ENCODE measurements at places on chromosomes 2 and 18.

DNA sequence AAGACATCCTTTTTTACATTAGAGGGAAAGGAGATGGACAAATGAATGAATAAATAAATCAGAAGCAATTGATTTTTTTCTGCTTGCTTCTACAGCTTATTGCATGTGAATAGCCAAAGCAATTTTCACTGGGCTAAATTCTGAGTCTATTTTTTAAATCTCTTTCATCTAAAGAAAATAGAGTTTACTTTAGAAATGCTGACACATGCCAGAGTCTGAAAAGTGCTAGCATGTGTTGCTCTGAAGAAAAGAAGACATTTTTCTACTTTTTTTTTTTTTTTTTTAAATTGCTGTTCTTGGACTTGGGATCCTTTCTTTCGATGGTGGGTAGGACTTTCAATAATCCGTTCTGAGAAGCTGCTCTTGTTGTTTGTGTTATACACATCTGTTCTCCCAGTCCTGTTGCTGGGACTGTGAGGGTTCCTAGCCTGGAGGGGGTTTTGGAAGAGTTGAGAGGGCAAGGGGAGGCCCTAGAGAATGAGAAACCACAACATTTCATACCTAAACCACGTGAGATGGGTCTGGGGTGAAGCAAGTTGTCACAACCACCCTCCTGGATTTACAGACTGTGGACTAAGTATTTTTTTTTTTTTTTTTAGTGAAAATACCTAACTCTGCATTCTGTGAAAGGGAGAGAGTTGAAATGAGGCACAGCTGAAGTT, 193.5 kb downstream of the PRKCE start:
- no peak for DNase-seq

DNA sequence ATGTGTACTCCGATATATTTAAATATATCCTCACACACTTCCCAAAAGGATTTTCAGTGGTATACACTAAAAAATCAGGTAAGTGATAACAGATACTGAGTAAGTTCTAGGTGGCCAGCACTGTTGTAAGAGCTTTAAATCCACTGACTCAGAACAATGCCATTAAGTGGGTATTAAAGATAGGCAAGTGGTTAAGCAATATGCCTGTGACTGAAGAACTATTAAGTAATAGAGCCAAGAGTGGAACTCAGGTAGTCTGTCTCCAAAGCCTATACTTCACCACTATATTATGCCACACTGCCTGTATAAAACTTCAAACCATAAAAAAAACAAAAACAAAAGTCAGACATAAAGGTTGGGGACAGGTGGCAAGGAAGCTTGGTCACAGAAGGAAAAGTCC, 37.2 kb downstream of the THUMPD2 start:
- no peak for DNase-seq

GRCh38 chr2:219254590-219255201, 978 bp upstream of the TUBA4A start:
- DNase-seq: peak; percentile 70

DNA sequence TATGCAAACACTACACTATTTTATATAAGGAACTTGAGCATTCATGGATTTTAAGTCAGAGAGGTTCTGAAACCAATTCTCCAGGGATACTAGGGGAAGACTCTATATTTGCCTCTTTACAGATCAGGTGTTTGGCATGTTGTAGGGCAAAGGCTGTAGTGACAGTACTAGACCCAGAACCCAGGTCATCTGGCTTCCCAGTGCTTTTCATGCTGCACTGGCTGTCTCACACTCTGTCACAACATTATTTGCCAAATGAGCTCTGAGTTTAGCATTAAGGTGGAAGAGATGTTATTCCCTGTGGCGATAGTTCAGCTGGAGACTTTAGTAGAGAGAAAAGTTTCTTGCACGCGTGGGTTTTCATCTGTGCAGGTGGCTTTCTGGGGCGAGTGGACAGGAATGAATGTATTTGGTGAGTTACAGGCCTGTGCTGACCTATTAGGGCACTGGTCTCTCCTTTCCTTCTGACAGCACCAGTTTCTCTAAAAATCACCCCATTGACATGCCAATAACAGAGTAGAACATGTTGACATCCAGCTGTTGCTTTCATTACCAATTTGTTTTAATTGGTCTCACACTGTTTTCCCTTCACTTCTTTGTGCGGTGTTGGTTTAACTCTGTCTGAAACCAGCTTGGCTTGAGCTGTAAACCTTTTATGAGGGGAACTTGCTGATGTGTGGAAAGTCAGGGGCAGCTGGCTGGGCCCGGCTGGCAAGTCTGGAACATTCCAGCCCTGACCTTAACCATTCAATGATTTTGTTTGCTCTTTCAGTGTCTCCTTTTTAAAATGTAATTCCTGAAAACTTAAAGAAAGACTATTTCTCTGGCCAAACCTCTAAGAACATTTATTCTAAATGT, 643.0 kb upstream of the FAM98A start:
- no peak for DNase-seq

GRCh38 chr18:39149211-39149806, 1583.7 kb upstream of the CELF4 start:
- DNase-seq: no peak

GRCh38 chr2:22897428-22897827, 487.6 kb upstream of the KLHL29 start:
- no peak for DNase-seq

DNA sequence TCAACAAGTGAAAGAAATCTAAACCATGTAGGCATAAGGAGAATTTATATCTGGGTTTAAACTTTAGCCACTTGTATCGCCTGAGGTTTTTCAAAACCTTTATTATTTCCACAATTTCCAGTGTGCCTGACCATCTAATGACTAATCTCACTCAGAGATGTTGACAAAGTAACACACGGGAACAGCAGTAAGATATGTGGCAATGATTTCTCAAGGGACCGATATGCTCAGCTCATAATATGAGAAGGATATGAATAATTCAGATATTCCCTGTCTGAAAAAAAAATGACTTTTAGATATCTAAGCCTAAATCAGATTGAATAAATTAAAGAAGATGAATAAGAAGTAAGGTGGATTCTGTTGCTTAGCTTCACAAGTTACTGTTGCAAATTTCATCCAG, 43.5 kb downstream of the TMEM163 start:
- peak; percentile 31 for DNase-seq

DNA sequence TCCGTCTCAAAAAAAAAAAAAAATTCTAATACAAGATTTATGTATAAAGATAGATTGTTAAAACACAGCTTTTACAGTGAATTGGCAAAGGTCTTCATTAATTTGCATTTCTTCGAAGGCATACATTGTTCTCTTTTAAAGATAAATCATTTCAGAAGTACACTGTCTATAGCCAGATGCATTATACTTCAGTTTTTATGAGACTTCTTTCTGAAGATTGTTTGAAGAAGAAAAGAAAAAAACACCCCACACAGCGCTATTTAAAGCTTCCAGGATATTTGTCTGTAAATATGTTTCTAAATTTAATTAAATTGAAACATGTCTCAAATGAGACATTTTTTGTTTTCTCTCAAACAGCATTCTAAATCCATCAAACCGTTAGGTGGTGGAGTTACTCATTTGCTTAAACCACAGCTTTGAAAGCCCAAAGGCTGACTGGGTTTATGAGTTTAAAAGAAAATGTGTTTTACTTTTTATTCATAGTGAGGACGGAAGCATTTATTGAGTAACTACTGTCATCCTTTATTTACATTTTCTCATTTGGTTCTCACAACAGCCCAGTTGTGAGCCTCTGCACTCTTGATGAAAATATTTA, 42.4 kb upstream of the C1GALT1C1L start:
- DNase-seq: no peak

- DNase-seq: no peak
Measured at GRCh38 chr2:186617148-186617547, 27.3 kb downstream of the ITGAV start.

DNA sequence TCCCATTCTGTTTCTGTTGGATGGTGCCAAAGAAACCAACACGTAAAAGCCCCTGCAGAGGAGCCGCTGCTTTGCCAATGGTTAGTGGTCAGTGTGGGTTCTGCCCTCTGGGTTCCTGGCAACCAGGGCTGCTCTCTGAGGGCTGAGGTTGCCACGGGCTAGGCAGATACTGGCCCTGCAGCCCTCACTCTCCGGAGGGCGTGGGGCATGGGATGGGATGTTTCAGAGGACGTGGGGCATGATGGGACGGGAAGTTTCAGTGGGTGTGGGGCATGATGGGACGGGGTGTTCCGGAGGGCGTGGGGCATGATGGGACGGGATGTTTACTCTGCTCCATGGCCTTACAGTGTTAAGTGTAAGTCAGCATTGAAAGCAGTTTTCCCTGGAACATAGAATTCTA, 34.2 kb downstream of the ADI1 start:
- DNase-seq: no peak

GRCh38 chr18:62697636-62698035, 17.7 kb upstream of the PHLPP1 start:
- DNase-seq: no peak

DNA sequence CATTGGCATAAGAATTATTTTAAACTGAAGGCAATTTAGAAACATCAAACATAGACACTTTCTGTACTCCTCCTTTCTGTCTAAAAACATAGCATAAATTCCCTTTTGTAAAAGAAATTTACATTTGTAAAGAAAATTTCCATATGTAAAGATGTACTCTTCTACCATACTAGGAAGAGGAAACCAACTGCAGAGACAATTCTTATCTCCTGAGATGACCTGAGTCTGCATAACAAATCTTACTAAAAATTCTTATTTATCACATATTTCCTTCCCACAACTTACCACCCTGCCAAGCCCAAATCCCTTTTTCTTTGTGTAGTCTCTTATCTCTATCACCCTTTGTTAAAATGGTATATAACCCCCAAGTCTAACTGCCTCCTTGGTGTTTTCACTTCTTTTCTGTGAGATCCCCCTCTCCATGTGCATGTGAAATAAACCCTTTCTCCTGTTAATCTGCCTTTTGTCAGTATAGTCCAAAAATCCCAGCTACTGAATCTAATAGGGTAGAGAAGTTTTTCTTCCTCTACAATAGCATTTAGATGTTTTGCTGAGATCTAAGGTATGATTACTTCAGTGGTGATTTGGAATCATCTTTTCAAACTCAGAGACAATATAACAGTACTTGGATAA, 81.0 kb downstream of the CHN1 start:
- DNase-seq: no peak

DNA sequence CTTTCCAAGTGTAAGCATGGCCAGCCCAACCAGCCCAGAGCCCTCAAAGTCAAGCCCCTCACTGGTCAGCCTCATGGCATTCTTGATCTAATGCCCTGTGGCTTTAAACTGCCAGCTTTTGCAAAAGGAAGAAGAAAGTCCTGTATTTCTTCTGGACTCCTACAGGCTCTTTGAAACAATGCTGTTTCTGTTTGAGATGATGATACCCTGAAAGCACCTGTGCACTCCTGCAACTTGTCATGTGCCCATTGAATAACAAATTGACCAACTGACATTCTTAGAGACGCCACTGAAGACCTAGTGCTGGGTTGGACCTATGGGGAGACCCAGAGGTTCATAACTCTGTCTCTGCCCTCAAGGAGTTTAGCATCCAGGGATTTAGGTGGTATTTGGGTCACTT, 82.0 kb upstream of the MSH2 start:
- DNase-seq: no peak

DNA sequence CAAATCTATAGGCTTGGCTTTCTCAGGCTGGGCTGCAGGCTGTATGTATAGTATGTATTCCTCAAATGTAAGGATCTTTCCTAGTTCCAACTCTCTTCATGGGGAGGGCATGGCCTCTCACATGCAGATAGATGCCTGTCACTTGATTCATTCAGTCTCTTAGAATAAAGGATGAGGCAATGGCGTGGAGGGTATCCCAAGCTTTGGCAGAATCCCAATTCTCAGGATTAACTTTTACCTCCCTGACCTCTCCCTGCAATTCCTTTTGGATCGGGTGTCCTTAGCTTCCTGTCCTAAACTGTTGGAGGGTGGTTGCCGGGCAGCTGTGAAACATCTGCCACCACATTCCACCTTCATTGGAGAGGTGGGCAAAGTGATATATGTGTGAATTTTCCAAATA, 80.3 kb downstream of the INSIG2 start:
- DNase-seq: no peak

DNA sequence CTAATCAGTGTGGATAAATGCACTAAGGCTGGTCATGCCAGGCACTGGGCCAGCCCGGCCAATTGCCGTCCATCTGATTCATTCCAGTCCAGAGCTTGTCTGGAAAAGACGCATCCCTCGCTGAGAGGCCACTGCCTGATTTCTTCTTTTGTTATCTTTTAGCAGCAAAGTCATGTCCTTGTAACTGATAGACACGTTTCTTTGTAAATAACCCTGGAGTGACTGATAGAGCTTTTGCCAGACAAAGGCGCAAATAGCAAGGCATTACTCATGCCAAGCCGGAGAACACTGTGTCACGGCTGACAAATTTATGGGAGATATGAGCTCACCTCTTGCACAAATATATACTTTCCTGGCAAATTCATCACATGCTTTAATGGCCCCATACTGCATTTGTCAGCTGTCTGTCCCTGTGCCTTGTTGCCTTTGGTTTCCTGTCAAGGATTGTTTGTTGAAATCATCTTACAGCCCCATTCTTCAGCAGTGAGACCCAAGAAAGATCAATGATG, 164.4 kb downstream of the ETAA1 start:
- DNase-seq: no peak

Data from suppressor macrophage treated with lipopolysaccharide for 4 hours (primary cell).